ENCODE measurements at places on chromosomes 6 and 20.
A peak's percentile ranks its signal among the peaks of the same experiment; 100 is the strongest.

- DNase-seq: peak; percentile 56
Observed at GRCh38 chr6:27582928-27583725, 110.2 kb upstream of the ZNF184 start.

- DNase-seq: no peak
Observed at GRCh38 chr6:20921578-20921977, 387.3 kb downstream of the CDKAL1 start.

DNA sequence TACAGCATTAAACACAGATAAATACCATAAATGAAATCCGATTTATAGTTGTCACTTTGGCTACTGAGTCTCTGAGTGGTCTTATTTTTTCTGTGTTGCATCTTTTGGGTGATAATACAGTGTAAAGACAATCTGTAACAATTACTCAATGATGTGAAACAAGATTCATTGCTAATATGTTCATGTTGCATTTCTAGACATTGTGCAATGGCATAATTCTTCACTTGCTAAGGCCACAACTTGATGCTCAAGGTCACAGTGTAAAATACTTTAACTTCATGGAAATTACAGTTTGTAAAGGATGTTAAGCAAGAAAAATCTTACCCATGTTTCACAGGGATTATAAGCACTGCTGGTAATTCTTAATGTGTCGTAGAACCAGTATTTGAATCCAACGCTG is 74.9 kb upstream of the SMLR1 start:
- DNase-seq: no peak

DNA sequence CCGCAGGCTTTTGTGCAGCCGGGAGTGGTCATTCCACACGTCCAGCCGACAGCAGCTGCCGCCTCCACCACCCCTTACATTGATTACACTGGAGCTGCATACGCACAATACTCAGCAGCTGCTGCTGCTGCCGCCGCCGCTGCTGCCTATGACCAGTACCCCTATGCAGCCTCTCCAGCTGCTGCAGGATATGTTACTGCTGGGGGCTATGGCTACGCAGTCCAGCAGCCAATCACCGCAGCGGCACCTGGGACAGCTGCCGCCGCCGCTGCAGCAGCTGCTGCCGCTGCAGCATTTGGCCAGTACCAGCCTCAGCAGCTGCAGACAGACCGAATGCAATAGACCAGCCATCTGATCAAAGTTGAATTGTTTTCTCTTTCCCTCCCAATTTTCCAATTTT is 10.6 kb downstream of the RBM24 start:
- DNase-seq: no peak

DNA sequence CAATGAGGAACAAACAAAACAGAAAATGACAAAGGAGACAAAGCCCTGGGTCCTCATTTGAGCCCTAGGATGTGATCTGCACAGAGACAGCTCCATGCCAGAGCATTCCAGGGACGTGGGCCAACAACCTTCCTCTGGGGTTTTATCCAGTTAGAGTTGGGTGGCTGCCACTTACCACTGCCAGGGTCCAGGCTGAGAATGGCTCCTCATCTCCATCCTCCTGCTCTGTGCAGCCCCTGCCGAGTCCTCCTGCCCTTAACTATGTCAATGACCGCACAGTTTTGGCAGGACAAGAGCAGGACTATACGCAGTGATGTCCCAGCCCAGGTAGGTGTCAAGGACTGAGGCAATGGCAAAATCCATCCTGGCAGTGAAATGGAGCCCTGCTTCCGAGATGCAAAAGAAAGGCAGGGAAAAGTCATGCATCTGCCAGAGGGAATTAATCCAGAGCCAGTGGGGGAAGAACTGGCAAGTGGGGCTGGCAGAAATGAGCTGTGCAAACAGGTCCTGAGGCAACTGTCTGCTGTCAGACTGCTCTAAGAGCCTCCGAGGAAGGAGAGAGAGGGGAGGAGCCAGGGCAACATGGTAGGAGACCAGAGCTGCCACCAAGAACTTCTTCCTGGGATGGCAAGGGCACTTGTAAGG is 449.4 kb downstream of the PTPRT start:
- DNase-seq: no peak

DNA sequence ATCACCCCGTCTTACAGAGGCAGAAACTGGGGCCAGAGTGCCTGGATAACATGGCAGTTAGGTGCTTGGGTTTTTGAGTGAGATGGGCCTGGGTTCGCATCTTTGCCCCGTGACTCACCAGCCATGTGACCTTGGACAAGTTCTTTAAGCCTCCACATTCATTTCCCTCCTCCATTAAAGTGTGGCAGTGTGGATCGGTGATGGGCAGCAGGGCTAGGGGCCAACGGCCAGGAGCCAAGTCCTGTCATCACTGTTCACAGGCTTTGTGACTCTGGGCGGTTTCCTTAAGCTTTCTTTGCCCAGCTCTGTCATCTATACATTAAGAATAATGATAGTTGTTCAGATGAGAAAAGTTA is 85.5 kb upstream of the PMEPA1 start:
- no peak for DNase-seq

- DNase-seq: no peak
Observed at GRCh38 chr6:37512400-37513011, 12.8 kb upstream of the CCDC167 start.

DNA sequence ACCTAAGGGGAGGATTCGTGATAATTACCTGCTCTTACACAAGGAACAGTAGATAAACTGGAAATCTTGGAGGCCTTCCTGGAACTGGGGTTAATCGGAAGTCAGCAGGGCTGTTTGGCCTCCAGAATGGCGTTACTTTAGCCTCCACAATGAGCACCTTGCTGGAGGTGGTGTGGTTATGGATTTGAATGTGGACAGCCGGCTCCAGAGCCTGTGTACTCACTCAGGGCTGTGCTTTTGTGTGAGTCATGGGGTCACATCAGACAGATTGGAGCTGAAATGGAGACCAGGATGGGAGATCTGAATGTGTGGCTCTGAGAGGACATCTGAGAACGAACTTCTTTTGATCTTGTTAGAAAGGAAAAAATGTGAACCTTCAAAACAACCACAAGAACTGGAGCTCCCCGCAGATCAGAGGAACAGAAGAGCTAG is 30.4 kb downstream of the IGF2R start:
- no peak for DNase-seq
